ENCODE measurements at places on chromosomes 11 and 22.

- DNase-seq, result no peak
Observed at GRCh38 chr22:39688186-39688785, 117.7 kb downstream of the CACNA1I start.

GRCh38 chr11:129146191-129146590, 45.9 kb downstream of the ARHGAP32 start:
- DNase-seq, result peak; percentile 18

DNA sequence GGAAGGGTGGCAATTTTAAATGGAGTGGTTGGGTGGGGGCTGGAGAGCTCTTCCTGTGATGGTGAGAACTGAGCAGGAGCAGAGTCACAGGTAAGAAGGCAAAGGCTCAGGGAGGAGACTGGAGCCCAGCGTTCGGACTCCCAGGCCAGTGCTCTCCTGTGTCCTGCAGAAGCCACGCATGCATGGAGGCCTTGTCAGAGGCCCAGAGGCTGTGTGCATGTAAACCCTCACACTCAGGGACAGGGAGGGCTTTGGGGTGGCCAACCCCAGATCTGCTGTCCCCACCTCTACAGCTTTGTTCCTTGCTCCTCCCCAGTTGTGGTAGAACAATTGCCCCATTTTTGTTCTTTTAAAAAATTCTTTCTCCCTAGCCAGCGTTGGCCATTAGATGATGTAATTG, 130.4 kb upstream of the PARVA start:
- no peak for DNase-seq

DNA sequence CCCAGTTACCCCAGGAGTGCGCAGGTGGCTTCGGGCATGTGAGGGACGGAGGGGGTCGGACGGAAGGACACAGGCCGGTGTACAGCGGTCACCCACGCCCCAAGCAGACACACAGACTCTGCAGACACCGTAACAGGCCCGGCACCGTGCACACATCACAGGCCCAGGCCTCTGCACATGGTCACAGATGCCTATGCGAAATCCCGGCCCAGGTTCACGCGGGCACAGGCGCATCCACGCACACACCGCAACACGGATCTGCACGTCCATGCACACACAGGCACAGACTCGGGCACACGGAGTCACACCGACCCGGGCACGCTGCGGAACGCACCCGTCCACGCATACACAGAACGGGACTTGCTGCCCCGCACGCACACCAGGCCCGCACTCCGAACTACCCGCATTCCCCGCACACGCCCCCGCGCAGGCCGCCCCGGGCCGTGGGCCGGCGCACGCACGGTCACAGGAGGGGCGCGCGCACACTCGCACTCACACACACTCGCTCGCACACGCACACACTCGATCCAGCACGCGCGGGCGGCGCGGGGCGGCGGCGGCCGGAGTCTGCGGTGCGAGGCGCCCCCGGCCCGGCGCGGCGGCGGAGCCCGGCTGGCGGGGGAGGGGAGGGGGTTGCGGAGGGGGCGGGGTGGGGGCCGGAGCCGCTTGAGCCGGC, at the start of gene MGAT3:
Gene MGAT3 (plus strand): TSS at position 491 of the 676 bp plus-strand sequence. CDS start 30,336 bp downstream, outside the sequence.
- DNase-seq, result no peak

DNA sequence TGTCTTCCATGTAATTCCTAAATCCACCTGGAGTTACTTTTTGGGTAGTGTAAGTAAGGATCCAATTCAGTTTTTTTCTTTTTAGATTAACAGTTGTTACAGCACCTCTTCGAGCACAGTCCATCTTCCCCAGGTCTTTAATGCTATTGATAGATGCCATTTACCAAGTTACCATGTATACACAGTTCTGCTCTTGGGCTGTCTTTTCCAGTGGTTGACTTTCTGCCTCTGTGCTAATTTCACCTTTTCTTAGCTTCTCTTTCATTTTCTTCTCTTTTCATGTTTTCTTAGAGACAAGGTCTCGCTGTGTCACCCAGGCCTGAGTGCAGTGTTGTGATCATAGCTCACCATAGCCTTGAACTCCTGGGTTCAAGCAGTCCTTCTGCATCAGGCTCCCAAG, 12.0 kb downstream of the ATXN10 start:
- no peak for DNase-seq

DNA sequence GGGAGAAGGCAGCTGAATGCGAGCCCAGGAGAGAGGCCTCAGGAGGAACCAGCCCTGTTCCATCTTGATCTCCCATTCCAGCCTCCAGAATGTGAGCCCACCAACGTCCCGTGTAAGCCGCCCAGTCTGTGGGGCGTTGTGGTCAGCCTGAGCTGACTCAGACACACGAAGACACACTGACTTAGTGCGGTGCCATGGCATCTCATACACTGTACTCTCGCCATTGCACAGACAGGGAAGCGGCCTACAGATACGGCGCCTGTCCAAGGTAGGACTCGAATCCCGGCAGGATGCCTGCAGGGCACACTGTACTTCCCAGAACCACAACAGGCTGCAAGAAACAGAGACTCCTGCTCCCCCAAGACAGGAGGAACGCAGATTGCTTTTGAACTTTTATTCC, 179.6 kb downstream of the CTTN start:
- no peak for DNase-seq

- DNase-seq, result peak; percentile 63
Observed at GRCh38 chr22:24200619-24201212, 19.4 kb downstream of the SUSD2 start.

- DNase-seq, result no peak
Observed at GRCh38 chr22:44573451-44573850, 75.4 kb upstream of the RTL6 start.
